ENCODE measurements at places on chromosomes 6 and 20.
A peak's percentile ranks its signal among the peaks of the same experiment; 100 is the strongest.

- no peak for DNase-seq
Measured at GRCh38 chr20:63931735-63932134, 24.5 kb downstream of the UCKL1 start.

DNA sequence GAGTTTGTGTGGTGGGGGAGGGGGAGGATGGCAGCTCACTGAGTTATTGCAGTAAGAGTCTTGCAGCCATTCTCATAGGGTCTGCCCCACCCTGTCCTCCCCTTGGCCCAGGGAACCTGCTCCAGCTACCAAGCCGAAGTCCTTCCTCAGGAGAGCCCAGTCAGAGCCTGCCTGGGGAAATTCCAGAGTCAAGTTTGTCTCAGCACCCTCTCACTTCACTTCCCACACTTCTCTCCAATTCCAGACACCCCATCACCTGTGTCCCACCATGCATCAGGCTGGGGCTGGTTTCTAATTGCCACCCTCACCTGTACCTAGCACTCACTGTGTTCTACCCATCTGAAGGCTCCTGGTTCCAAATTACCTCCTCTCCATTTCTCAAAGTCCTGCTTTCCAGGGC is 10.3 kb upstream of the SLC22A16 start:
- DNase-seq: no peak

DNA sequence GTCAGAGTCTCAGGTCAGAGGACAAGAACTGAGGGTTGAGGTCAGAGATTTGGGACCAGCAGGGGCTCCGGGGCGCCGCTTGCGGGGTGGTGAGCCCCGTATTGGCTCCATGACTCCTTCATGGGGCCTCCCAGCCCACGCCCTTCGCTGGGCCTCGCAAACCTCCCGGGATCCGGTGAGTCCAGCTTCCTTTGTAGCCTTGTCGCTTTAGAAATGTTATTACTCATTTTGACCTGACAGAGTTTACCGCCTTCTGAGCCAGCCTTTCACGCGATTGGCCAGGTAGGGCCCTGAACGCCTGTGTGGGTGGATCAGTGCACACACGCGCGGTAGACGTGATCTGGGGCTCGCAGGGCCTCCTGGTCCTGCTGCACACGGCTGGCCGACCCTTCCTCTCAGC is 181.1 kb downstream of the ERMARD start:
- DNase-seq: no peak

- DNase-seq: no peak
Measured at GRCh38 chr6:139996253-139996834, 621.9 kb upstream of the CITED2 start.

GRCh38 chr6:18391023-18391422 is 3.9 kb downstream of the RNF144B start:
- no peak for DNase-seq

- no peak for DNase-seq
Measured at GRCh38 chr20:31956556-31957526, 5.0 kb upstream of the PDRG1 start.

GRCh38 chr6:4568138-4568537 is 208.1 kb upstream of the CDYL start:
- no peak for DNase-seq

DNA sequence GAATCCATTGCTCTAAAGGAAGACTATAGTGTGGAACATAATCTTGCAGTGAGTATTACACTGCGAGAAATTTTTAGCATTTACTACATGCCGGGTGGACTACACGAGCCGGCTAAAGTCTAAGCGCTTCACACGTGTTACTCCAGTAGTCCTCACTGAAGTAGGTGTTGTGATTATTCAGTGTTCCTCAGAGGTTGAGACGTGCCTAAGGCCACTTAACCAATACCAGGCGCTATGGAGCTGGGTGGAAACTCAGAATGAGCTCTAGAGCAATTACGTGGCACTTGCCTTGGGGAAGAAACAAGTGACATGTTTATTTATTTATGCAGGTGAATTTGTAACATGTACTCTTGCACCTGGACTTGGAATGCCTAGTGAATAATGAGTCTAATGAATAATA is 46.4 kb downstream of the SASH1 start:
- DNase-seq: no peak

DNA sequence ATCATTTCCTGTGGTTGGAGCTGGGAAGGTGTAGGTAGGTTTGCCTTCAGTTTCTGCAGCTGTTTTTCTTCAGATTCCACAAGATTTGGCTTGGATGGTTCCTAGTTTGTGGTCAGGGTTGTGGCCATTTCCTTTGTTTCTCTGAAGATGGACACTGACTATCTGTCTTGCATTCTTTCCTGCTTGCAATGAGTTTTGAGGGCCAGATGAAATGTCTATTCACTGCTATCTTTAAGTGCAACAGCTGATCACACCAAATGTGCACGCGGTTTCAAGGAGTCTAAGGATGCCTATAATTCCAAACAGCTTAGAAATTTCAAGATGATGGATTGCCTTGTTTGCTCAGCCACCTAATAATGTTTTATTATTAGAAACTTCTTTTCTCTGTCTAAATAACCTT is 28.4 kb downstream of the IL20RA start:
- no peak for DNase-seq

- no peak for DNase-seq
Measured at GRCh38 chr20:31678389-31679356, 41.0 kb downstream of the COX4I2 start.

GRCh38 chr6:123316733-123317323 is 319.9 kb downstream of the TRDN start:
- no peak for DNase-seq

DNA sequence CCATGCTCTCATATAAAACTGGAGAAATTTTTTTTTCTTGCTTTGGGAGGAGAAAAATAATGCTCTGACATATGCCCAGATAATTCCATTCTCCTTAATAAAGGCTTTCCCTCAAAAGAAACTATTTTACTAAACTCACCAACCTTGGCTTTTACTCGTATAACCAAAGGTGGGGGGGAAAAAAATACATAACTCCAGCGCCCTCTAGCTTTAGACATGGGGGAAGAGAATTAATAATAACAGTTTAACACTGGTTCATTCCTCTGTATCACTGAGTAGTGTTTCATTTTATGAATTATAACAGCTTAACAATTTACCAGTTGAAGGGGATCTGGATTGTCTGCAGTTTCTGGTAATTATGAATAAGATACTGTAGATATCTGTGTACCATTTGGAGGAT is 1226.1 kb downstream of the GRIK2 start:
- no peak for DNase-seq

DNA sequence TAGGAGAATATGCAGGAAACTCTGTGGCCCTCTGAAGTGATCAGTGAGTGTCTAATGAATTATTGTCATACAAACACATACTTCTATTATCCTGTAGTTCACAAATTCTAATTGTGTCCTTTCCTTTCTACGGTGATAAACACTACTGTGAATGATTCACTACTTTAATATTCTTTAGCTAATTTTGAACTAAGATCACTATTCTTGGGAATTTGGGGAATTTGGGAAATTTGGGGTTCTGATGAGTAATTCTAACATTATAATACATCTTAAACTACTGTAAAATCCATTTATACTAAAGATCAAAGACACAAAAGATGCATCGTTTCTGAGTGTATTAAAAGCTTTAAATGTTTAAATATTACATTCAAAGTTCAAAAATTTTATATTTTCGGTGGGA is 1287.2 kb upstream of the CITED2 start:
- no peak for DNase-seq

DNA sequence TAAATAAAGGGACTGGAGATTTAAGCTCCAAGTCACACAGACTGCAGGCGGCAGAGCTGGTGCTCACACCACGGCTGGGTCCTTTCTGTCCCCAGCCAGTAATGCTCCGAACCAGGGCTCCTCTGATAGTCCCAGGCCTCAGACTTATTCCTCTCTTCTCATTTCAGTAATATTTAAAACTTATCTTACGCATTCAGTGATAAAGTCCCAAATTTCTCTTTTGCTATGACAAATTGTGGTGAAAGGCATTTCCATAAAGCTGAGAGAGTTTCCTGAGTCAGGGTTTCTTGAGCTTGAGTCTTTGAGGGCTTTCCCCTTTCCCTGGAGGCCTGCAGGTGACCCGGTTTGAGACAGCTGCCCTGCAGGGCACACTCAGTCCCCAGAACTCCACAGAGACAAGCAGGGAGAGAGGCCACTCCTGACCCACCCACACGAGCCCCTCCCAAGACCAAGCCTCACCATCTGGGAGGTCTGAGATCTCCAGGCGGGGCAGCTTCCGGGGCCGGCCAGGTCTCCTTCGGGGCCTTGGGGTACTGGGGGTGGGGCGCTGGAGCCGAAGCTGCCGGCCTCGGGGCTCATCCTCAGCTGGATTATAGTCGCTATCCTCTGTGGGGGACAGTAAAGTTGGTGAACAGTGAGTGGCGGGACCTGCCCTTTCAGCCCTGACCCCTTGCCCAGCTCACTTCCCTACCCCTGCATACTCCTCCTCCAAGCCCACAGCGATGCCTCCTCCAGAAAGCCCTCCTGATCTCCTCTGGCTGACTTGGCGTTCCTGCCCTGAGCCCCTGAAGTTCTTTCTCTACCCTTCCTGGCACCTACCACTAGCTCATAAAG is 6.6 kb downstream of the ZNF335 start:
- DNase-seq: no peak

- DNase-seq: no peak
Measured at GRCh38 chr6:45690846-45691245, 313.1 kb upstream of the SUPT3H start.

DNA sequence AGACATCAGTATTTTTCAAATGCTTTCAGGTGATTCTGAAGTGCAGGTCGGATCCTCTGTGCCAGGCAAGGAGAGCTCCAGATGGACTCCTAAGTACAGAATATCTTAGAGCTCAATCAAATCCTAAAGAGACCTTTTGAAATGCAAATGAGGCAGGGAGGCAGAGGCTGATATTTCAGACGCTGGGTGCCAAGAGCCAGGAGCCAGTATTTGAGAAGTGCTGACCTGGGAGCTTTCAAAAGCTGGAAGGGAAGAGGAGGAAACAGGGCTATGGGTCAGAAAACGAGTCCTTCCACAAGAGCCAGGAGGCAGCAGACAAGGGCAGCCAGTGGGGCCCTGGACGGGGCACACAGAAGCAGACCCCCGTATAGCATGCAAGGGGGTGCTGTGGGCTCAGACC is 46.1 kb upstream of the DSN1 start:
- DNase-seq: peak; percentile 38

DNA sequence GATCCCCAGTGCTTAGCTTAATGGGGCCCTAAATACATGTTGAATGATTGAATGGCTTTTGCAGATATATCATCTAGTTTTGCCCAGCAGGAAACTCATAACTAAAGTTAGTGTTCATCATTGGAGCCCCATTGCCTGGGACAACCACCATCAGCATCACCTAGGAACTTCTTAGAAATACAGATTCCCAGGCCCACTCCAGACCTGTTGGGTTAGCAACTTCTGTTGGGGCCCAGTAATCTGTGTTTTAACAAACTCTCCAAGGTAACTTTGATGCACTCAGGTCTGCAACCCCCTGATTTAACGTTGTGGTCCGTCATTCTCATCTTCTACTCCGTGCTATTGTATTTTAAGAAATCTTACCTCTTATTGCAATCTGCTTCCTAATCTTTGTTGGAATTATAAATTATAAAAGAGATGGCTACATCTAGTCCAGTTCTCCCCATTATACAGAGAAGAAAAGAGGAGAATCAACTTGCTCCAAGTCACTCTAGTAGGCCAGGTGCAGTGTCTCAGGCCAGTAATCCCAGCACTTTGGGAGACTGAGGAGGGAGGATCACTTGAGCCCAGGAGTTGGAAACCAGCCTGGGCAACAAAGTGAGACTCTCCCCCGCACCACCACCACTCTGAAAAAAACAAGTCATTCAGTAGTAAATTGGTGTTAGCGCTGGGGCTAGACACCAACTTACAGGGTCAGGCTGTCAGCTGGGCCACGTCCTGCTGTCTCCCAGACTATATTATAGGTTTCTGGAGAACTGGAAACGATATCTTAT is 13.7 kb downstream of the FOXP4 start:
- DNase-seq: no peak

GRCh38 chr6:136987526-136987925 is 57.2 kb downstream of the IL20RA start:
- no peak for DNase-seq

DNA sequence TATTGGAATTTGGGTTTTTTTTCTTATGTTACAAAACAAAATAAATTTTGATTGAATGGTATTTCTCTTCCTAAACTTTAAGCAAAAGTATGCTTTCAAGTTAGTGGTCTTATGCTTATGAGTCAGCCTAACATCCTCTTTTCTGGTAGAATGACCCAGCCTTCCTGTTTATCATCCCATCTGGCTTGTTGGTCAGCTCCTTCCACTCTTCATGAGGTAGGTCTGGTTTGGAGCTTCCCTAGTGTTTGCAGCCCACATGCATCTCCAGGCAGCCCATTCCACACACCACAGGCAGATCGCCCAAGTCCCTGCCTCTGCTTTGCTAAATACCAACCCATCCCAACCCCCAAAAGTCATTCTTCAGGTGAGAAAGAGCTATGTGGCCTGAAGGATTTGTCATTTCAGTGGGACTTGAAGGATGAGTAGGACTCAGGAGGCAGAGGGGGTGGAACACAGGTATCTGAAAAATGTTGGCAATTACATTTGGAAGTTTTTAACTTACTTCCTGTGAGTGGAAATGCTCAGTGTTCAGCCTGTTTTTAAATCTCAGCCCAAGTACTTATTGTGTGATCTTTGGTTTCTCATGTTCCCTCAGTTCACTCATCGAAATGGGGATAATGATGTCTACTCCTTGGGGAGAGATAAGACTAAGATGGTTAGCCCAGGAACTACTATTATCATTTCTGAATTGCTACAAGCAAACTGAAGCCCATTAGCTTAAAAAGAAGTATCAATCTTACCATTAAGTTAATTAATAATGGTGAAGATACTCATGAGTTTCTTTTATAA is 294.0 kb downstream of the ADGB start:
- DNase-seq: no peak

- no peak for DNase-seq
Measured at GRCh38 chr20:24753130-24753529, 195.9 kb upstream of the CST7 start.

DNA sequence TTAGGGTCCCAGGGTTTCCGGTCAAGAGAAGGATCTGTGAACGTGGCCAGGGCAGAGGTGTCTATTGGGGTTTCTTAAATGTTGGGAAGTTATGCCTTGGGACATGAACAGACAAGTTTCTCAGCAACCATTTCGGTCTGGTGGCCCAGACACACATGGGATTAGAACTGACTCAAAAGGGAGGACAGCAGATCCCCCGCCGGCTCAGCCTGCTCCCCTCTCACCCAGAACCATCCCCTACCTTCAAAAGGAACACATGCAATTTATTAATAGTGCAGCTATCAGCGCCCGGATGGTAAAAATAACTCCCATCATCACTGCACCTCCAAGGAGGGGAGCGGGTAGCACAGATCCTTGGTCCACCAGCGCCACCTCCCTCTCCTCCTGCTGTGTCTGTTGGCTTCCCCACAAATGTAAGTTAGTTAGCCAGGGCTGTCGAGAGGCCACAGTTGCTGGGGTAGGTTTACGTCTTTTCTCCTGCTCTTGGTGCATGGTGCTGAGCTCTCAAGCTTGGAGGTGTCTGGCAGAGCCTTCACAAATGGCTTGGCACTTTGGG is 77.1 kb downstream of the TRAM2 start:
- no peak for DNase-seq

GRCh38 chr6:96499781-96500180 is 21.8 kb upstream of the UFL1 start:
- DNase-seq: no peak

- no peak for DNase-seq
Measured at GRCh38 chr6:70706491-70707123, 38.9 kb downstream of the SMAP1 start.

GRCh38 chr6:49849213-49849907 is 17.0 kb downstream of the CRISP1 start:
- DNase-seq: peak; percentile 2

- DNase-seq: no peak
Measured at GRCh38 chr20:56925831-56926170, 296.7 kb downstream of the TFAP2C start.
